T-cell (primary cell): ENCODE measurements at places on chromosomes 6 and 20.

- H3K27ac ChIP-seq: no peak overlapping the region
- no peaks in the 10 kb centered on the region for H3K27me3 ChIP-seq
- no peaks in the 10 kb centered on the region for H3K4me1 ChIP-seq
Measured at GRCh38 chr6:103167345-103168071, 1692.2 kb downstream of the HACE1 start.

DNA sequence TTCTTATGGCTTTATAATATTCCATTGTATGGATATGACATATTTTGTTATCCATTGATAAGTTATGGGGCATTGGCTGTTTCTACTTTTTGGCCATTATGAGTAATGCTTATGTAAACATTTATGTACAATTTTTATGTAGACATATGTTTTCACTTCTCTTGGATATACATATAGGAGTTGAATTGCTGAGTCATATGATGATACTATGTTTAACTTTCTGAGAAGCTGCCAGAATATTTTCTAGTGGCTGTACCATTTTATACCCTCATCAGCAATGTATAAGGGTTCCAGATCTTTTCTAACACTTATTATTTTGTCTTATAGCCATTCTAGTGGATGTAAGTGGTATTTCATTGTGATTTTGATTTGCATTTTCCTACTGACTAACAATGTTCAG, 23.1 kb downstream of the OTOR start:
- H3K4me3 ChIP-seq: no peak overlapping the region
- H3K27ac ChIP-seq: no peak overlapping the region
- no peaks in the 10 kb centered on the region for H3K36me3 ChIP-seq
- H3K27me3 ChIP-seq: no peaks in the 10 kb centered on the region
- no peaks in the 10 kb centered on the region for H3K4me1 ChIP-seq
- no peak for DNase-seq

GRCh38 chr20:3763671-3764601, 3.6 kb downstream of the ADISSP start:
- no peak for DNase-seq
- H3K27ac ChIP-seq: no peak overlapping the region
- no peak overlapping the region for H3K4me3 ChIP-seq
- no peaks in the 10 kb centered on the region for H3K27me3 ChIP-seq

DNA sequence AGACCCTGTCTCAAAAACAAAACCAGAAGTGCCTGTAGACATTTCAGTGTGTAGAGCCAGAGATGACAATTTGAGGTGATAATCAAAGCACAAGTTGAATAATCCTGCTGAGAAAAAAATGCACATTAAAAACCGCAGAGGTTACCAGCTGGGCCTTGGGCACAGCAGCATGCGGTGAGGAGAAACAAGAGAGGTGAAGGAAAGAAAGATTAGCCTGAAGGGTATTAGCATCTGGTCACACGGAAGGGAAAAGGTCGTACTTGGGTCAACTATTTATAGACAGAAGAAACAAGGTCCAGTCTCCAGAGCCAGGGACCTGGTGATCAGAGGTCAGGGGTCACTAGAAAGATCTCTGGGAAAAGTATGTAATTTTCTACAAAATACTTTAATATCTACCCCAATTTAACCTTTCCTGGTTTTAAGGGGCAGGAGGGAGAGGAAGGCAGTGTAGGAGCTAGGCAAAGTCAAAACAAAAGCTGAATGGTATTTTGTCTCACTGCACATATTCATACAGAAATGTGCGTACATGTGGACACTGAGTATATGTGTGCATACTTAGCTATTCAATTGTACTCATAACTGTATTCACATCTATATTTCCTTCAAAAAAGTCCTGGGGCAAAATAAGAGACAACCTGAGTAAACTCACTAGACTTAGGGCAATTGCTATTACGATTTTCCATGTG, 10.1 kb downstream of the MAP7 start:
- H3K4me1 ChIP-seq: no peaks in the 10 kb centered on the region
- no peak overlapping the region for H3K27ac ChIP-seq
- no peak for DNase-seq
- no peak overlapping the region for H3K4me3 ChIP-seq

GRCh38 chr6:151313066-151313491, 73.3 kb downstream of the AKAP12 start:
- no peak overlapping the region for H3K4me3 ChIP-seq
- no peak for DNase-seq
- peaks cover 8% of the 10 kb centered on the region for H3K27me3 ChIP-seq
- no peaks in the 10 kb centered on the region for H3K36me3 ChIP-seq
- H3K27ac ChIP-seq: no peak overlapping the region
- H3K4me1 ChIP-seq: no peaks in the 10 kb centered on the region

DNA sequence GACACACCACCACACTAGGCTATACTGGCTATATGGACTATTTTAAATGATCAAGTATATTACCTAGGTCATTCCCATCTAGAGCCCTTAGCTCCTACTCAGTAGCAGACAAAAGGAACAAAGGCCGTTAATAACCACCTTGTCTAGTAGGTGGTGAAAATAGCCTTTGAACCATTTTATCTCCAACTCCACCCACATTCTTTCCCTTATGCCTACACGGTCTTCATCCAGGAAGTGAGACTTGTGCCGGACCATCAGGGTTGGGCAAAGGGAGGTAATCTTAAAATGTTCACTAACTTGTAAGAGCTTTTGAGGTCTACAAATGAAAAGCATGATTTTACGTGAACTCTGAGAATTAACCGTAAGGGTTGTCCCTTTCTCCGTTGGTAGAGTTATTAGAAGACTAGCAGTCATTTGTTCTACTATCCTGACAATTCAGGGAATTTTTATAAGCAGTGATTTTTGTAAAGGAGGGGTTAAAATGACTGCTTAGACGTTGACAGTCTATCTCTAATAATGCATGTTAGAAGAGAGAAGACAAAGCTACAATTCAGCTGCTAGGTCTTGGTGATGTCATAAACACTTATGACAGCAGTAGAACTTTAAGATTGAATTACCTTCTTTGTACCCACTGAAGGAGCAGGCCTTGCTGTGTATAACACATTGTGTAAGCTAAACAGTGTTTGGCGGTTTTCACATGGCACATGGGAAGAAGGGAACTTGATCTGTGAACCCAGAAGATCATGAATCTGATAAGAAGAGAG, 371.8 kb upstream of the JAG1 start:
- H3K27me3 ChIP-seq: no peaks in the 10 kb centered on the region
- H3K4me3 ChIP-seq: no peak overlapping the region
- H3K27ac ChIP-seq: no peak overlapping the region
- H3K36me3 ChIP-seq: no peaks in the 10 kb centered on the region
- H3K4me1 ChIP-seq: no peaks in the 10 kb centered on the region

DNA sequence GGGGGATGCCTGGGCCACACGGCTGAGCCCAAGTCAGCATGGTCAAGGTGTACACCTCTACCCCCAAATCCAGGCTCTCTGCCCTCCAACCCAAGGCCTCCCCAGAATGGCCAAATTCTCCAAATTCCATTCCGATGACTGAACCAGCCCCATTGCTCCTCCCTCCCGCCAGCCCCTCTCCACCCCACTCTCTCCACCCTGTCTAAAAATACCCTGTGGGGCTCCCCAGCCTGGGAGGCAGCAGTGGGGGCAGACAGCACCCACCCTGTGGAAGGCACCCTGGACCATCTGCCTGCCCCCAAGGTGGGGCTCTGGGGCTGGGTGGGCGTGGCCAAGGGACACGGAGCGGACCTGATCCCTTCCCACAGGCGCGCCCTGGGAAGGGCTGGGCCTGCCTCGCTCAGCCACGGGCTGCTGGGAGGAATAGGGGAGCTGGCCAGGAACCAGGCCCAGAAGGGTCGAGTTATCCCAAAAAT, 11.4 kb downstream of the TEAD3 start:
- H3K4me3 ChIP-seq: no peak overlapping the region
- no peak overlapping the region for H3K27ac ChIP-seq
- H3K36me3 ChIP-seq: no peaks in the 10 kb centered on the region
- H3K27me3 ChIP-seq: peaks cover 3% of the 10 kb centered on the region
- H3K4me1 ChIP-seq: no peaks in the 10 kb centered on the region

GRCh38 chr6:3015144-3015543, 15.4 kb downstream of the NQO2 start:
- no peaks in the 10 kb centered on the region for H3K27me3 ChIP-seq
- no peak overlapping the region for H3K27ac ChIP-seq
- no peak for DNase-seq
- H3K4me3 ChIP-seq: no peak overlapping the region

GRCh38 chr20:15222502-15223330, 885.3 kb upstream of the FLRT3 start:
- no peak overlapping the region for H3K4me3 ChIP-seq
- H3K27me3 ChIP-seq: no peaks in the 10 kb centered on the region
- H3K4me1 ChIP-seq: no peaks in the 10 kb centered on the region
- H3K36me3 ChIP-seq: no peaks in the 10 kb centered on the region

- no peak overlapping the region for H3K4me3 ChIP-seq
- peaks cover 24% of the 10 kb centered on the region for H3K4me1 ChIP-seq
- no peaks in the 10 kb centered on the region for H3K36me3 ChIP-seq
- DNase-seq: no peak
- H3K27me3 ChIP-seq: no peaks in the 10 kb centered on the region
Measured at GRCh38 chr20:57483287-57484050, 41.5 kb downstream of the CTCFL start.

- DNase-seq: peak; percentile 70
- no peaks in the 10 kb centered on the region for H3K27me3 ChIP-seq
- H3K27ac ChIP-seq: peak overlapping the region; percentile 88
- peak overlapping the region; percentile 90 for H3K4me3 ChIP-seq
Measured at GRCh38 chr20:33994222-33994913, 657 bp downstream of the RALY start.

DNA sequence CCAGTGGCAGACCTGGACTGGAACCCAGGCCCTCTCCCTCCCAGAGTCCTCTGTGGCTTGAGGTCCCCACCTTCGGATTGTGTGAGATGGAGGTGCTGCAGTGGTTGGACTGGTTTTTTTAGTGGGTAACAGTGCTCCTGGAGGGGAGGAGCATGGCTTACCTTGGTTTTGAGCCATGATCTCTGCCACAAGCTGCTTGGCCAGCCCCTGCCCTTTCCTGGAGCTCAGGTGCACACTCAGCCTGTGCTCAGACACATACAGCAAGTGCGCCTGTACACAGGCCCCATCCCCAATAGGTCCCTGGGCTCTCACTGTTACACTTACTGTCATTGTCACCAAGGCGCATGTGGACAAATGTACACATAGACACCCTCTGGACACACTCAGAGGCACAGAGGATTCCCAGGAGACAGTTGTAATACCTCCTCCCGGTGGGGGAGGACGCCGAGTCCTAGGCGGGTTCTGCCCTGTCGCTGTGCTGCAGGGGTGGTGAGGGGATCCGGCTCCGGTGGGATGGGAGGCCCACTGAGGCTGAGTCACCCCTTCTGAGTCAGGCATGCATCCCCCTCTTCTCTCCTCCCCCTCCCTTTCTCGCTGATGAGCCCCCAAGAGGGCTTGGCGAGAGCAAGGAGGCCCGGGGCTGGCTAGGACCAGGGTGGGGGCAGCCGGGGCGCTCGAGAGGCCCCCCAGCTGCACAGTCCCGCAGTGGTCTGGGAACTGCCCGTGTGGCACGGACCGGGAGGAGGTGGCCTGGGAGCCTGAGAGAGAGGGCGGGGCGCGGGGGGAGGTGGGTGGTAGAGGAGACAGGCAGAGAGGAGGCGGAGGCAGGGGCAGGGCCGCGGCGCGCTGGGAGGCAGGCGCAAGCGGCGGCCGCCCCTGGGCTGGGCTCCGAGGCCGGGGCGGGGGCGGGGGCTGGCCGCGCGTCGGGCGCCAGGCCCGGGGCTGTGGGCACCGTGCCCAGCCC, 522 bp upstream of the EPB41L1 start:
- peak; percentile 2 for DNase-seq
- no peak overlapping the region for H3K4me3 ChIP-seq
- H3K4me1 ChIP-seq: peaks cover 18% of the 10 kb centered on the region
- peaks cover 57% of the 10 kb centered on the region for H3K27me3 ChIP-seq
- H3K27ac ChIP-seq: no peak overlapping the region
- H3K36me3 ChIP-seq: no peaks in the 10 kb centered on the region

- H3K36me3 ChIP-seq: no peaks in the 10 kb centered on the region
- peak overlapping the region; percentile 25 for H3K27ac ChIP-seq
- no peak for DNase-seq
- H3K27me3 ChIP-seq: no peaks in the 10 kb centered on the region
Measured at GRCh38 chr6:135179372-135179771, 1.7 kb upstream of the MYB start.

DNA sequence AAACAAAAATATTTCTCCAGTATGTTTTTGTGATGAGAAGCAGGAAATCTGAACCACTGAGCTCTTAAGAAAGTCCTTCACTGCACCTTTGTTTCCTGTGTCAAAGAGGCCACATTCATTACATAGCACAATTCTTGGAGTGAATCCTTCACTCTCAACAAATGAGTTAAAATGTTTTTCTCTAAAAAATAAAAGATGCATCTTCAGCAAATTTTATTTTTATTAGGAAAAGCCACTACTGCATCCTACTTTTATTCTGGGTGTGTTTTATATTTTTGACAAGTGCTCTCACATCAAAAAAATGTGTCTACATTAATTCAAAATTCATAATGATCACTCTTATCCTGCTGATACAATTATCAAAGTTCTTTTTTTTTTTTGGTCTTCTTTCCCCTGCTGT, 76.3 kb downstream of the PLCB4 start:
- no peak overlapping the region for H3K27ac ChIP-seq
- H3K4me1 ChIP-seq: peaks cover 17% of the 10 kb centered on the region
- H3K36me3 ChIP-seq: no peaks in the 10 kb centered on the region
- H3K27me3 ChIP-seq: no peaks in the 10 kb centered on the region
- DNase-seq: no peak

DNA sequence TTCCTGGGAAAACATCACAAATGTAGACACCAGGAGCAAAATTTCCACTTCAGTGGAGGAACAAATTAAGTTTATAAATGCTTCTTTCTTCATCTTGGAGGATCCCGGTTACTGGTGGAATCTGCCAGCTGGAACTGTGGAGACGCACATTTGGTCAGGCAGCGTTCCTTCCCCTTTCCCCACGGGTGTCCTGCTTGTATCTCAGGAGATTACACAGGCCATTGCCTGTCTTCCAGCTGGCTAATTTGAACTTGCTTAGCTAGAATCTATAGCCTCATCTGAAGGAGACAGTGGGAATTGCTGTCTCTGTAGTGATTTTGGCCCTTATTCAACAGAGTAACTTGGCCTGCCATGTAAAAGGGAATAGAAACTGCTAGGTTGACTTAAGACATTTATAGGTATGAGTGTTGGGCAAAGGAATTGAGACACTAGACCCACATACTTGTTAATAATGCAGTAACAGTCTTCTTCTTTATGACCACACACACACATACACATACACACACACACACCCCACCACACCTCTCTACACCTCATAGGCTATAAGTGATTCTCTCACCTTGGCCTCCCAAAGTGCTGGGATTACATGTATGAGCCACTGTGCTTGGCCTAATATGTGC, 34.4 kb downstream of the TSBP1 start:
- peaks cover 3% of the 10 kb centered on the region for H3K27me3 ChIP-seq
- no peaks in the 10 kb centered on the region for H3K36me3 ChIP-seq
- H3K27ac ChIP-seq: no peak overlapping the region
- no peak for DNase-seq
- H3K4me3 ChIP-seq: no peak overlapping the region
